ENCODE measurements at places on chromosomes 5 and 9.

DNA sequence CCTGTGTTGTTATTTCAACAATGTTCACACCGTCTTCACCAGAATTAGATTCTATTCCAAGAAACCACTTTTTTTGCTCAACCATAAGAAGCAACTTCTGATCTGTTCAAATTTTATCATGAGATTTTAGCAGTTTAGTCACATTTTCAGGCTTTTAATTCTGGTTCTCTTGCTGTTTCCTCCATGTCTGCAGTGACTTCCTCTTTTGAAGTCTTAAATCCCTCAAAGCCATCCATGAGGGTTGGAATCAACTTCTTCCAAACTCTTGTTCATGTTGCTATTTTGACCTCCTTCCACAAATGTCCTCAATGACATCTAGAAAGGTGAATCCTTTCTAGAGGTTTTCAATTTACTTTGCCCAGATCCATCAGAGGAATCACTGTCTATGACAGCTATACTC, 25.7 kb upstream of the ENTREP1 start:
- no peak for DNase-seq

DNA sequence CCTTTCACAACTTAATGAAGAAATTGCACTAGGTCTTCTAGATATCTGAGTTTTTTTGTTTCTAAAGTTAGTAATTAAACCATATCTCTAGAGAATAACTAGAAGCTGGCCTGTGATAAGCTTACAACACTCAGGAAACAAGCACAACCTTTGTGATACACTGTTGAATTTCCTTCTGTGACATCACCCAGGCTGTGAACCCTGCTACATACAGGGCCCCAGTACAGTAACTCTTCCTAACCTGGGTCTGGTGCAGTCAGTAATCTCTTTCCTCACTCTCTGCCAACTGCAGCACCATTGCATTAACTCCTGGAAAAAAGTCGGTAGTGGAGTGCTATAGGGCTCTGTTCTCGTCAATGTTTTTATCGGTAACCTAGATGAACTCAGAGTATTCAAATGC, 10.6 kb upstream of the IGFBPL1 start:
- DNase-seq, result no peak

DNA sequence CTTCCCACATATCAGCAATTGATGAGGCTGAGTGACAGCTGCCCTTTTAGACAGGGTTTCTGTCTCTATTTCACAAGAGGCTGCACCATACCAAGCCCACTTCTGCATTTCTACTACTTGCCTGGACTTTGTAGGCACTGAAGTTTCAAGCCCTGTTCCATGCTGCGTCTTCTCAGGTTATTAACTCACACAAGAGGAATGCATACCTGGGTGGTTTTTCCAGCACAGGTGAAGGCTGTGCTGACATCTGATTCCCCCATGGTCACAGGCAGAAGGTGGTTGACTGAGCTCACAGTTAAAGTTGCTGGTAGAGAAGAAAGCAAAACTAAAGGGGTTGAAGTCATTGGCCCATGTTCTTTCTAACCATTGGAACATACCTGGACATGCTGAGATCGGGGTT, 86.6 kb downstream of the MAMDC2 start:
- no peak for DNase-seq

- no peak for DNase-seq
Measured at GRCh38 chr9:86955042-86955441, 7.7 kb upstream of the GAS1 start.

DNA sequence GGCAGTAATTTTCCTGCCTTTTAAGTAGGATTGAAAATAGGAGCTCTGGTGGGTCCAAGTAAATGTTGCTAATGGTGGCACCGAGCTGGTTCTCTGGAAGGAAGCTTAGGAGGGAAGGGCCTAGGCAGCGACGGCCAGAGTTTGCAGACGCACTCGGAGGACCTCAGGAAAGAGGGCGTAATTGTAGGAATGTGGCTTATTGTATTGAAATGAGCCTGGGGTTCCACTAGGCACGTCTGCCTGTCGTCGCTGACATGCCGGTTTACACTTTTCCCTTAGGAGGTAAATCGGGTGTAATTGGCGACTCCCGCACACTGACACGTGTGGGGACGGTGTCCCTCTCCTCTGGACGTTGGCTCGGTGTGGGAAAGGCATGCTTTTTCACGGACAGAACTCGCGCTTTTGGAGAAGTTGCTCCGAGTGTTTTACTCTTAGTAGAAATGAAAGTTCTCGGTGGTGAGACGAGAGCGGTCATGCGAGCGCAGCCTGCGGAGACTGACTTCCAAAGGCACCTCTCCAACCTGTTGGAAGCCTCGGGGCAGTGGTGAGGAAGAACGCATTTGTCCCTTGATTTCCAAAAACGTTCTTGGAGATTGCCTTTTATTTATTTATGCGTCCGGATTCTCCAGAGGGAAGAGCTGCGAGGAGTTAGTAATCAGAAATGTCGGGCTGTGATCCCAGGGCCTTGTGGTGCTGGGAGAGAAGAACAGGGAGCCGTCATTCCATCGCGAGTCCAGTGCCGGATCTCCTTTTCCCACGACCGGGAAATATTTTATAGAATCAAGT, 1.3 kb downstream of the NR4A3 start:
- DNase-seq, result no peak

GRCh38 chr5:126471875-126472537, 48.8 kb downstream of the GRAMD2B start:
- DNase-seq, result no peak

DNA sequence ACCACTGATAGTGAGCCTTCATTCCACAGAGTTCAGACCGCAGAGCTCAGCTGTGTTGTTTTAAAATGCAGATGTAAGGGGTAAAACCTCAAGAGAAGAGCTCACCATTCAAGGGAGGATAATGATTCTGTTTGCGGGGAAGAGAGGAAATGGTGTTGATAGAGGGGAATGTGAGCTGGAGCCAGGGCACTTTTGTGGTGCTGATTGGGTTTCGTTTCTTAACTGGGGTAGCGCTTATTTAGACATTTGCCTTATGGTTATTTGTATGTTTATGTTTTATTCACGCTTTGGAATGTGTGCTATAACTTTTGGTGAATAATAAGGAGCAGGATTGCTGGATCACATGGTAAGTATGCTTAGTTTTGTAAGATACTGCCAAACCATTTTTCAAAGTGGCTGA, 42.5 kb downstream of the STXBP1 start:
- no peak for DNase-seq

- DNase-seq, result no peak
Measured at GRCh38 chr5:129821477-129822131, 73.7 kb downstream of the MINAR2 start.

DNA sequence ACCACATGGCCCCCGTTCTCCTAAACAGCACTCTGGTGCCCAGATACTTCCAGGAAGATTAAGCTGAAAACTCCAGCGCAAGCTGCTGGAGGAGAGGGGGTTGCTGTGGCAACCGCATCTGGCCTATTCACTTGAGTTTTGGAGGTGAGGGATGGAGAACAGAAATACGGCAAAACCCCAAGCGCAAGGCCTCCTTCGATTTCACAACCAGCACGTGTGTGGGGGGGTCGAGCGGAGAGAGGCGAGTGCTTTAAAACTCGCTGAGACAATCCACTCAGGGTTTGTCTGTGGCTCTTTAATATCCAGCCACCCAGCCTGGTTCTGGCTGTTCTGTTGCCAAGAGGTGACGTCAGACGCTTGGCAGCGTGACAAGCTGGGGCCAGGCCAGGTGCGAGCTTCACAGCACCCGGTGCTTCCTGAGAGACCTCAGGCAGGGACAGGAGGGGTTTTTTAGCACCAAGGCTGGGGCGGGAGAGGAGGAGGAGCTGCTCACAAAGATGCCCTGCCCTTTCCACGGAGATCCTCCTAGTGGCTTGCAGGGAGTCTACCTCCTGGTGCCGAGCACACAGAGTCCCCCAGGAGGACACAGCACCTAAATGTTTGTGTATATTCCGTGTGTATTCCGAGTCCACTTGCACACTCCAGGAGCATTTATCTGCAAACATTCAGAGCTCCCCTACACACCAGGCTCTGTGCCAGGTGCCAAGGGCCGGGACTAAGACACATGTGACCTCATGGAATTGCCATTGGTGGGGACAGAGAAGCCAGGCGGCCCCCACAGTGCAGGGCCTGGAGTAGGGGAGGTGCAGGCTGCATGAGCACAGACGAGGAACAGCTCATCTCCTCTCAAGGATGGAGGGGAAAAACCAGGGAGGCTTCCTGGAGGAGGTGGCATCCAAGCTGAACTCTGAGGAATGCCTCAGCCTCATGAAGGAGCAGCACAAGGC, 194.6 kb downstream of the OLFM1 start:
- DNase-seq, result no peak

GRCh38 chr5:140038373-140038957, 4.6 kb downstream of the NRG2 start:
- no peak for DNase-seq

DNA sequence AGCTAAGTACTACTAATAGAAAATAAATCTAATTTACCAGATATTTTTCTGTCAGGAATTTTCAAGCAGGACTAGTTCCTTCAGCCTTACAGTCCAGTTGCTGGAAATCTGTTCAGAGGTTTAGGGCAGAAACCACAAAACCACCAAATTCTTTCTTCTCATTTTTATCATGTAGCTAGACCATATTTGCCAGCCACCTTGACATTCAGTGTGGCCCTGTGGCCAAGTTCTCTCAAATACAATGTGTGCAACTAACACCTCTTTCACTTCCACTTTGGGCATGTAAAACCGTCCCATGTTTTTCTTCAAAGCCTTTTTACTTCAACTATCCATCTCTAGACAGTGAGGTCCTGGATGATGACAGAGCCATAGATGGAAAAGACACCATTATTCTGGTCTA, 1133.2 kb upstream of the CDH18 start:
- DNase-seq, result no peak

DNA sequence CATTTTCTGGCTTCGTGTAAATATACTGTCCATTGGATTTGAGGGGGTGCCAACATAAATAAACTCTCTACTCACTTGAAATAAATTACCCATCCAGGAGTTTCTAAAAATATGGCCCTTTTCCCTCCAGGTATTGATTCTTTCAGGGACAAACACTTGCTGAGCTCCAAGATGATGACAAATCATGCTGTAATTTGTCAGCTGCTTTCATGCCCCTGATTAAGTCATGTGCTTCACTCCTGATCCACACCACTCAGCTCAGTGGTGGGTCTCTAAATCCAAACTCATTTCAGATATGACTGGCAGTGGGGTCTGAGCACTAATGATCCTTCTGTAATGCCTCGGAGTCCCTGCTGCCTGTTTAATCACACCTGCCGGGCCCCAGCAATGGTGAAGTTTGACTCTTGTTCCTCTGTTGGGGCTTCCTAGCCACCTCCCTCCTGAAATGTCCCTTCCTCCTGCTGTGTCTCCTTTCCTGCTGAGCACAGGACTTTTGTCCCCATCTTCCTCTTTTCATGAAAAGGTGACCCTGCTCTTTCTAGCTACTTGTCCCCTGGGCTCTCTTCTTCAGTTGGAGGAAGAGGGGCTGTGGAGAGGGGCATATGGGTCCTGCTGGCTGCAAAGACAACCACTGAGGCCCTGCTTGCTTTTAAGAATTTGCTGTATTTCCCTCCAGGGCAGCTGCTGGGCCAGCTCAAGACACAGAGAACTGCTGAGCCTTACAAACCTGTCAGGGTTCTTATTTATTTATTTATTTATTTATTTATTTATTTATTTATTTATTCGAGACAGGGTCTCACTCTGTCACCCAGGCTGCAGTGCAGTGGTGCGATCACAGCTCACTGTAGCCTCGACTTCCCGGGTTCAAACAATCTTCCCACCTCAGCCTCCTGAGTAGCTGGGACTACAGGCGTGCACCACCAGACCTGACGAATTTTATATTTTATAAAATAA, 200.0 kb downstream of the ATP10B start:
- DNase-seq, result no peak

DNA sequence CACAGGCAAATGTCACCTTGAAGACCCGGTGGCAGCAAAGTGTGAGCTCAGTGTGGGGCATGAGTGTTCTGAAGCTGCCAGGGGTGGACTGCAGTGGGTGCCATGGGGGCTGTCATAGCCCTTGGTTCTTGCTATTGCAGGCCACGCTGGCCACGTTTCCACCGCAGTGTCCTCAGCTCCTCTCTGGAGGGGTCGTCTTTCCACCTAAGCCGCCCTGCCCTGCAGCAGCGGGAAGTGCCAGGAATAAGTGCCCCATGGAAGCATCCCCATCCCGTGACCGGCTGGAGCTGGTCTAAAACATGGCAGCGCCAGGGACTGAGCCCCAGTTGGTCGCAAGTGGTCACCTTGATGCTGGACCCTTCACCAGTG, 6.9 kb downstream of the OBP2B start:
- no peak for DNase-seq

- no peak for DNase-seq
Measured at GRCh38 chr5:16897800-16898199, 38.3 kb downstream of the MYO10 start.

DNA sequence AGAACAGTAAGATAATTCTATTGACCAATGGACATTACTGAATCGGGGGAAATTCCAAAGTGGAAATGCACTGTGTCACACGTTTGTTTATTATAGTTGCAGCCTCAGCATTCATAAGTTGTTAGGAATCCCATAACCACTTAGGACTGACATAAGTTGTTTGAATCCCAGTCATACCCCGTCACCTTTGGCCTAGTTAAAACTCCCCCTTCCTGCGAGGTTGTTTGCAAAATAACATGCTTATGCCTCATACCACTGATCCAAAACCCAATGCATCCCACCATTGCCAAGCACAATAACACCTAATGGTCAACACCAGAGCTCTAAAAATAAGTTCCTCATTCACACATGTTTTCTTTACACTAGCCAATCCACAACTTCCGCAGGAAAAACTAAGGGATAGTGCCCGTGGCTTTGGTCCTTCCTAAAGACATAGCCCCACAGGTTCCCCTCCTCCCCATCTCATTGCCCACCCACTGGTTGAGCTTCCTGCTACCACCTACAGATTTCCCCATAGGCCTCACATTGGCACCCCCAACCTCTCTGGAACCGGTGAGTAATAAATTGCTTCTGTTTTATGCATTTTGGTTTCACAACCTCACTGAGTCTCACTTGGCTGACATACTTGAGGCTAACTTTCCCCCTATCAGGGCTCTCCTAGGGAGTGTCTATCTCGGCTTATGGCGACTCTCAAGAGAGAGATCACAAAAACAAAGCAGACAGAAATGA, 42.3 kb upstream of the MUSK start:
- no peak for DNase-seq

DNA sequence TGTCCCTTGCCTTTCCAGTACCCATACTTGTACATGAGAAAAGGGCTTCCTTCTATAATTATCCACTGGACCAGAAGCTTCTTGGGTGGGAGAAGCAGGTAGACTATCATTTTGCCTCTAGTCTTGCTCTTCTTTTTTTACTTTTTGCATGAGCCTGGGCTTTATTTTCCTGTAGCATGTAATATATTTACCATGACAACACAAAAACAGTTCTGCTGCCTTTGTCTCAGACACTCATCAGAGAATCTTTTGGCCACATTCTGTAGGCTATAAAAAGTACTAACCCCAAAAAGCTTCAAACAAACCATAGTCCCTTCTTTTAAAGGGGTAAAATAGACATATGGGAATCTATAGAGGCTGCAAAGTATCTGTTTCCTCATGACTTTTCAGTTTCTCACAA, 339.2 kb upstream of the PIK3R1 start:
- DNase-seq, result no peak

- DNase-seq, result no peak
Measured at GRCh38 chr9:112783551-112783954, 33.0 kb downstream of the SNX30 start.

- DNase-seq, result no peak
Measured at GRCh38 chr5:174386306-174386705, 338.1 kb upstream of the MSX2 start.

Measured in SK-N-MC (cell line).